ENCODE measurements at places on chromosomes 3 and 15.

DNA sequence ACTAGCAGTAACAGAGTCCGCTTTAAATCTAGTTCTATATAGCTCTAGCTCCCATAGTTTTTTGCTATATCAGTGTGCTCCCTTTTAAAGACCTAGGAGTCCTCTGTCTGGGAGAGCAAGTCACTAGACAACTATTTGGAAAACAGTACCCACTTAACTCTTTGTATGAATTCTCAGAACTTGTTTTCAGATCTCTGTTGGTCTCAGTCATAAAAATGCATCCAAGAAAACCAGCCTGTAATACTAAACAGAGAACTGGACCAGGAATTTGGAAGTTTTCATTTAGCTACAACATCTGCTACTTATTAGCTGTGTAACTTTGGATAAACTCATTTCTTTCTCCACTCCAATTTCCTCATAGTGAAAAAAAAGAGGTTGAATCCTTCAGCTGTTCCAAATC, 56.9 kb upstream of the C3orf49 start:
- no peak for DNase-seq

DNA sequence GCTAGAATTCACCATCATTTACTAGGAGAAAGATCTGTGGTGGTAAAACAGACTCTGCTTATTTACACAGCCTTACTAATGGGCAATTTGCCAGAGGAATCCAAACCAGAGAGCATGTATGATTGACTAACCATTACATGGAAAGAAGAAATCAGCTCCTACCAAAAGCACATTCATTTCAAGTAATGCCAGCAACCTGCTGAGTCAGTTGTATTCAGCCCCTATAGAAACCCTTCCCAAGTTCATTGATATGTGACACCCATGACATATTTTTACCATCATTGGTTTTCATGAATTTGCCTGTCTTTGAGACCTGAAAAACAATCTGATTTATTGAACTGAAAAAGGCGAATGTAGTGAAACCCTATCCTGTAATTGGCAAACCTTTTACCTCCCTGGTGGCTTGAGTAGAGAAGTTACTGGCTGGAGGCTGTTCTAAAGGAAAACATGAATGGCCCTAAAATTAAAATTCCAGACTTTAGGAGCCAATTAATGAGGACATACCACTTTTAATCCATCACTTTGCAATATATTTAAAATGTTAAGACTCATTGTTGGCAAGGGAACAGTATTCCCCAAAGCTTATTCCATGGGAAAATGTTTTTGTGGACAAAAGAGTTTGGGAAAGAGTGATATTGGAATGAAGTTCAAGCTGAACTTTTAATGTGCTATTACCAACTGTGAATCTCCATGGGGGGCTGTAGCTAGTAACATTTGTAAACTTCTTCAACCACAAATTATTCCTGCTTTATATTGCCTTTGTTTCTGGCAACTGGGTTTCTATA, 542.9 kb downstream of the FHIT start:
- DNase-seq: no peak

DNA sequence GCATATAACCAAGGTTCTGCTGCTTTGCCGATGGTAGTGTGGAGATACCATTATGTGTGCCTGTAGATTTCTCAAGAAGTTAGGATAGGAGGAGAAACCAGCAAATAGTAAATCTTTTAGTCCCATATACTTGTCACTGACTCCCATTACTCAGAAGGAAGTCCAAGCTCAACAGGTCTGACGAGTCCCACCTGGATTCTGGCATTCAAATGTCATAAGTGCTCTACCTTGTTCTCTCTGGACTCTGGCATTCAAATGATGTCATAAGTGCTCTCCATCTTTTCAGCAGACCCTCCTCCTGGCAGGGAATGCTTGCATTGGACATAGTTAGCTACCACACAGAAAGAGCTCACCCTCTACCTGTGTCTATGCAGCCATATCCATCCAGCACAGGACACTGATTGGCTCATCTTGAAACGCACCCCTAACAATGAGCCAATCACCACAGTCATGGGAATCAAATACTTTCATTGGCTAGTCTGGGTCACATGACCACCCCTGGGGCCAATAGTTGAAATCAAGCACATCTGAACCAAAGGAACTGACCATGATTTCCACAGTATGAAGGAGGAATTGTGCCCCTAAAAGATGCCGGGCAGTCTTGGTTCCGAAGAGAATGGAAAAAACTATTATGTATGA, 205.0 kb upstream of the ADAMTS9 start:
- DNase-seq: no peak

DNA sequence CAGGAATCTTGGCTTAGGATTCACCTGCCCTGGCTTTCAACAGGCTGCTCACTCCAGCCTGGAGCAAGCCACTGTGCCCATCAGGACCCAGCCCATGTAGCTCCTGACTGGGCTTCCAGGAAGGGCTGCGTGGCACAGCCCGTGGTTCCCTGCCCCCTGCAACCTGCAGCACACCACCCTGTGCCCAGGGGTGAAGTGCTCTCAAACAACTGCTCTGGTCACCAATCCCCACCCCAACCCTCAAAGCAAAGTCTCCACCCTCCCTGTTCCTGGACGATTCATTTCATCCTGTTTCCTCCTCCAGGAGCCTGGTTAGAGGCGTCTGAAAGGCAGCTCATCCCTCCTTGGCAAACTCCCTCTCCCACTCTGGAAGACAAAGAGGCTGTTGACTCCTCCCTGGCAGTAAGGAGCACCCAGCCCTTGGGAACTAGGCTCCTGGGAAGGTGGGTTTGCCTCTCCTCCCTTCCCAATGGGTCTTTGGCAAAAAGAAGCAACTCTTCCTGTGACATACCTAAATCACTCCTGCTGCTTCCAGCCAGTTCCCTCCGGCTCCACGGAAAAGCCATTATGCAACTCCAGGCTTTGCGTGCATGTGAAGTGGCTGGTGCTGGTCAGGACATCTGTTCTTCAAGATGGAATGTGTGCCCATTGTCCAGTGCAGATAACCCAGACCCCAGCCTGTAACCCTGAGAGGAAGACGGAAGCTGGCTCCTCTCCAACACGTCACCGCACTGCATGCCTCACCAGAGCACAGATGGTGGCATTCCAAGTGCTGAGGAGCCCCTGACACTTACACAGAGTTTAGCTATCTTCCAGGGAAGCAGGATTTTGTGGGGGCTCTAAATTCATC, 29.1 kb upstream of the VIPR1 start:
- no peak for DNase-seq

DNA sequence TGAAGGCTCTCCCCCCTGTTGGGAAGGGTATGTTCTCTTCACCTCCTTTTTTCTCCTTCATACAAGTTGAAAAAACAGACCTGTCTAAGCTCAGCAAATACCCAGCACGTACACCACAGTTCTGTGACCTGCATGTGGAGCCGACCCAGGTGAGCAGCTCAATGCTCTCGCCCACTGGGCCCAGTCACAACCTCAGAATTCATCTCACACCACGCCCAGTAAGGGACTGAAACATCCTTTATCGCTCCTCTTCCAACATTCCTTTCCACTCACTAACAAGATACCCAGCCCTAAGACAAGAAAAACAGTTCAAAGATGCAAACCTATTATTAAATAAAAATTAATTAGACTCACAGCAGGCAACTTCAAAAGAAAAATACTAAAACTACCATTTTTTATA, 68.9 kb downstream of the FOXP1 start:
- no peak for DNase-seq

- no peak for DNase-seq
These were observed 70.5 kb upstream of the HEG1 start for GRCh38 chr3:125126323-125126722.
